ENCODE measurements at places on chromosomes 6 and 20.
A peak's percentile ranks its signal among the peaks of the same experiment; 100 is the strongest.

DNA sequence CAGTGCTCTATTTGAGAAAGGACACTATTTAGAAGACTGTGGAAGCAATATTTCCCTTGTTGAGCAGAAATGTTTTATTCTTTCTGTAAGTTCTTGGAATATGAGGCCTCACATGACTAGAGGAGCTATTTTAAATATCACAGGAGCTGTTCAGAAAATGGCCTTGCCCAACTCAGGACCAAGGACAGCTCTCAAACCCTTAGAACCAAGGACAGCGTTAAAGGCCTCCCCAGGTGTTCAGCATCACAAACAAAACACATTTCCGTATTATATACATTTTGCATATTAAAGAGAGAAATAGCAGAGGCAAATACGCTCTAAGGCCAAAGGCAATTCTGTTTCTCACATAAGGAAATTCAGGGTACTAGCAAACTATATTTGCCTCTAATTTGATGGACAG, 631.4 kb downstream of the CDH26 start:
- no peak for DNase-seq

DNA sequence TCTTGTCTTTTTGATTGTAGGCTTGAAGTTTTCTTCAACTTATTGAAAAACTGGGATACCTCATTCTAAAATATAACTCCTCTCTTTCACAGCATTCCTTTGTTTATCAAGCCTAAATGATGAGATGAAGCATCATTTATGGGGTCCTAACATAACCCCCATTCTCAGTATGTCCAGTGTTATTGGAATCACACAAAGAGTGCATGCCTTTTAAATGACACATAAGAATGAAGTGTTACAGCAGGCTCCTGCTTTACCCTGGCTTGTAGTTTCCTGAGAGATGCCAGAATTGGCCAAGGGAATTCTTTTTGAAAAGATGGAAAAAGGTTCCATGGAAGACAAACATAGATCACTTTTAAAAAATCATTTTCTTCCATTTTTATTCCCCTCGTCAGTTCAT, 502.4 kb downstream of the BCKDHB start:
- no peak for DNase-seq

DNA sequence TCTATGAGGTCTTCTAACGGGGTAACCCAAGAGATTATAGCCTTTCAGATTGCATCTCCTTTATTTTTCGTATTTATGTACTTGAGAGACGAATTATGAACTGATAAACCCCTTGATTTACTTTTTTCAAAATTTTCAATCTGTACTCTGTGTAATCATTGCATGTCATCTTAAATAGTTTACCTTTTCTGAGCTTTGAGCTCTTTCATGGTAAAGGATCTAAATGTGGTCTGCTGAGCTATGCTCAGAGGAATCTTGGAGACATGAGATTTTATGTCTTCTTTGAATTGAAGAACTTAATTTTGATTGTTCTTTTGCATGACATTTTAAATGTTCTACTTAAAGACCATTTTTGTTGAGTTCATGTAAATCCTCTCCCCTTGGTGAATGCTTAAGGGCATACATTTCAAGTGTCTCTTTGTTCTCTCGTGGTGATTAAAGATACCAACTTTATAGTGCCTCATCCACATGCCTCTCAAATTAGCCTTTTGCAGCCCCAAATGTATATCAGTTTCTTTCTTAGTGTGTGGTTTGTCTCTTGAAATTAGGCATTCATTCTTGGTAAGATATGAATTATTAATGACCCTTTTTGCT, 116.3 kb upstream of the SCGN start:
- no peak for DNase-seq

GRCh38 chr6:53426667-53427270, 78.0 kb upstream of the ELOVL5 start:
- no peak for DNase-seq

GRCh38 chr20:41317546-41318270, at the start of gene ZHX3:
Gene ZHX3 (minus strand): TSS chr20:41317731. CDS start chr20:41204916, 112,815 bp downstream.
- DNase-seq, result peak; percentile 97

GRCh38 chr6:43951756-43952675, 175.2 kb downstream of the MRPL14 start:
- DNase-seq, result no peak

- DNase-seq, result no peak
Measured at GRCh38 chr20:62807444-62808210, 3.0 kb downstream of the OGFR start.

DNA sequence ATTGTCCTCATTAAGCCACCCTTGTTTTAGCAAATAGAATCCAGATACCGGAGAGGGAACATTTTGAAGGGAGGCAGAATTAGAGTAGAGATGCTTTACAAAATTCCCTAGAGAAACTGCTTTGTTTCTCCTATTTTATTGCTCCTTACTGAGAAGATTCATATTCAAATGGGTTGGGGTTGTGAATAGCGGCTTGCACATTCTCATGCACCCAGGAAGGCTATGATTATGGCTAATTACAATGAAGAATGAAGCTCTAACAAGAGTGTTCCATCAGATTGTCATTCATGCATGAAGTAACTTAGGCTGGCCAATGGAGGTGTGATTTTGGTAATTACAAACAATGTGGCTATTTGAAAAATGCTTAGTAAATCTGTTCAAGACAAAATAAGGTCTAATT, 129.6 kb downstream of the PACRG start:
- DNase-seq, result no peak

GRCh38 chr6:153980171-153980570, 58.9 kb upstream of the OPRM1 start:
- no peak for DNase-seq

DNA sequence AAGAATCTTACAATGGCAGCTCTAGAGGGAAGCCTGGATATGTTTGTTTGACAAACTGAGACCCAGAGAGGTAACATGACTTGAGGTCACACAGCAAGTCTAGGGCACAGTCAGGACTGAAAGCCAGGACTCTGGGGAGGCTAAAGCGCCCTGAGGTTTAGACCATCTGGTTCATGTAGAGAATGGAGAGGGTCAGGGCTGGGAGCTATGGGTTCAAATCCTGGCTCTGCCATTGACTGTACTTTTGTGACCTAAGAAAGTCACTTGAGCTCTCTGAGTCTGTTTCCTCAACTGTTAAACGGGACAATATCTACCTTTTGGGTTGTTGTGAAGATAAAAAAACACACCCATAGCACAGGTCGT, 1.1 kb upstream of the TP53INP2 start:
- no peak for DNase-seq
